ENCODE measurements at places on chromosomes 1 and 21.

DNA sequence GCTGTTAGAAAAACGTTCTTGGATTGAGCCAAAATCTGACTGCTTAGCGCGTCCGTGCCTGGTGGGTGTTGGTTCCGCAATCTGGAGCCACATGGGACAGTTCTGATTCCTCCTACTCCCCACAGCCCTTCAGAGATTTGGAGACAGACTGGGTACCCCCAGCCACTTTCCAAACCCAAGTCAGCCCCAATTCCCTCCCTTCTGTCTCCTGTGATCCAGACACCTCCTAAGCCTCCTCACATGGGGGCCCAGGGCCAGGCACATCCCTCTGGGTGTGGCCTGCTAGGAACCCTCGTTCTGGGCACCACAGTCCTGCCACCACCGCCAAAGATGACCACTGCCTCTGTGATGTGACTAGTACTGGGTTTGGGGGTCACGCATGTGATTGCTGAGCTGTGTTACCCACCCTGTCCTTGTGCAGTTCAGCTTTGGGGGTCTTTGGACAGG, 4.8 kb downstream of the PLA2G5 start:
- DNase-seq = no peak

DNA sequence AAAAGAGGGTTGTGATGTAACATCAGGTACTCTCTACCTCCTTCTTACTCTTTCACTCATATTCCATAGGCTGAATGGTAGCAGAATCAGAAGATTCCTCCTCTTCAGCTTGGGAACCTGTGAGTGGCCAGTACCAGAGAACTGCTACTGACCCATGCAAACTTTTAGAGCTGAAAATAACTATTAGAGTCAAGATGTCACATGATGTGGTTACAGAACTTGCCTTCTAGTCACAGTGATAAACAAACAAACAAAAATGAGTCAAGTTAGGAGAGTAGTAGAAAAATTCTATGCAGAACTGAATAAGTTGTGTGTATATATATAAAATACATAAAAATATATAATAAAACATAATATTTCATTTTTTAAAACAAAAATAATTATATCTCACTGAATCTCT, 47.6 kb upstream of the RGS1 start:
- no peak for DNase-seq

DNA sequence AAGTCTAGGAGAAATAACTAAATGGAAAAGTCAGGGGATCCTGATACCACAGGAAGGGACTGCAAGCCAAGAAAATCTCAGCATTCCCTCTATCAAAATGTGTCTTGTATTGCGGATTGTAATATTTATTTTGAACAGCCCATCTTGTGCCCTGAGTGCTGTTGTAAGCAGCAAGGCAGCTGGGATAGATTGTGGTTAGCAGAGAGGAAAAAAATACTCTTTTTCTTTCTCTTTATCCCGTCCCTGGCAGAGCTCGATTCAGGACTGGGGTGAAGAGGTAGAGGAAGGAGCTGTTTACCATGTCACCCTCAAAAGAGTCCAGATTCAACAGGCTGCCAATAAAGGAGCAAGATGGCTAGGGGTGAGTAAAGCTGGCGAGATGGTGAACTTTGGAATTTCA, 1.2 kb downstream of the RGL1 start:
- peak; percentile 67 for DNase-seq

DNA sequence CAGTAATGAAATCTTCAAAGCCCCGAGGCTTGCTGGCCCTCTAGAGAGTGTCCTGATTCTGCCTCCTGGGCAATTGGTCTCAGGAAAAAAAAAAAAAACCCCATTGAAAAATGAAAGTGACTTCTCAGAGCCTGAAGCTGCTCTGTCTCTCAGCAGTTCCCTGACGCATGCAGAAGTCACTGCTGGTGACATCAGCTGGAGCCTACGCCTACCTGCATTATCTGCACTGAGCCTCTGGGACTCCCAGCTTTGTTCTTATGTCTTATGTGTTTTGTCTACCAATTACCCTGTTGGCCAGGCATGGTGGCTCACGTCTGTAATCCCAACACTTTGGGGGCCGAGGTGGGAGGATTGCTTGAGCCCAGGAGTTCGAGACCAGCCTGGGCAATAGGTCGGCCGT, 10.1 kb upstream of the SLC25A33 start:
- DNase-seq = peak; percentile 21

GRCh38 chr21:46363698-46364097, 39.7 kb downstream of the PCNT start:
- no peak for DNase-seq

DNA sequence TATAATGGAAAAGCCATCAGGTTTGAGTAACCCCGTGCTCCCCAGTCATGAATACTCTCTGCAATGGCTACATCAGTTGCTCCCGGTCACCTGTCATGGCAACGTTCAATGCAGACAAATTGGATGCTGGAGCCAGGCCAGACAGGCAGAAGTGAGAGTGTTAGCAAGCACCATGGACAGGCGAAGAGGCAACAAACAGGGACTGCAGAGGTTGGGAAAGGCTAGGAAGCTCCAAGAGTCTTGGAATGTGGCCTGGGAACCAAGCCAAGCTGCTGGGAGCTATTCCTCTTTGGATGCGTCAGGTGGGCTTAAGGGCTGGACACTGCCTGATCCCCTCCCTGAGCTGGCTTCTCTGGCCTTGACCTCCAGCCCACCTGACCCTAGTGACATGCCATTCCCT, 102.9 kb downstream of the ACTL8 start:
- DNase-seq = no peak

DNA sequence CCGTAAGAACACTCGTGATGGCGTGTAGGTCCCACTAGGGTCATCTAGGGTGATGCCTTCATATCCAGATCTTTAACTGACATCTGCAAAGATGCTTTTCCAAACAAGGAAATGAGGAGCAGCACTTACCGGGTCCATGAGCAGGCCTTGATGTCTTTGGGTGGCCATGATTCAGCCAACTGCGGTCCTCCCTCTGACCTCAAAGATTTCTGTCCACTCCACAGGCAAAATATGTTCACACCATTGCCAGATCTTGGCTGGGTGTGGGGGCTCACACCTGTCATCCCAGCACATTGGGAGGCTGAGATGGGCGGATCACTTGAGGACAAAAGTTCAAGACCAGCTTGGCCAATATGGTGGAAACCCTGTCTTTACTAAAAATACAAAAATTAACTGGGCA, 18.2 kb downstream of the TRPM2 start:
- DNase-seq = no peak

DNA sequence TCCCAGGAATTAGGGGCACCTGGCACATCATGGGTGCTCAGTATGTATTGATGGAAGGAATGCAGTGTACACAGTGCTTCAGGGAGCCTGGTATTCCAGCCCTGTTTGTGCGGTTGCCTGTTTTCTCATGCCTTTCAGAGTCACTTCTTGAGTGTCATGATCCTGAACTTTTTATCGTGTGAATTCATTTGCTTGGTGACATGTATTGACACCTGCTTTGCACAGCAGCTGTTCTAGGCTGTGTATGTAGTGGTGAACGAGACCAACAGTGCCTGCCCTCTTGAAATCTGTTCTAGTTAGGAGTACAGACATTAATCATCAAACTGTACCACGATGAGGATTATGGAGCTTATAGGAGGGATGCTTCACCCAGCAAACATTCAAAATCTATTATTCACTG, 6.1 kb downstream of the HTR6 start:
- DNase-seq = no peak

DNA sequence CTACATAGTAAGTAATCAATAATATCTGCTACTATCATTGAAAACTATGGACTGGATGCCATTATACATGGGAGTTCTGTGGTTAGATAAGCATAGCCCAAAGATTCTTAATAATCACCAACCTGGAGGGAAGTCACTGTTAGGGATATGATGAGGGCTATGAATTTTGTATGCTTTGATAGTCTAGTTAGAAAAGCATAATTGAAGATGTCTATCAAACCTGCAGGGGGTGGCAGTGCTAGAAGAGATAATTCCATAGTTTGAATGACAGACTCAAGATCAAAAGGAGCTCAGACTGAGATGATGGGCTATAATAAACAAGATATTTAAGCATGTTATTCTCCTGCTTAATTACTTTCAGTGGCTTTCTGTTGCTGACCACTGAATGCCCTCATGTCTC, 15.4 kb upstream of the COA6 start:
- DNase-seq = no peak

DNA sequence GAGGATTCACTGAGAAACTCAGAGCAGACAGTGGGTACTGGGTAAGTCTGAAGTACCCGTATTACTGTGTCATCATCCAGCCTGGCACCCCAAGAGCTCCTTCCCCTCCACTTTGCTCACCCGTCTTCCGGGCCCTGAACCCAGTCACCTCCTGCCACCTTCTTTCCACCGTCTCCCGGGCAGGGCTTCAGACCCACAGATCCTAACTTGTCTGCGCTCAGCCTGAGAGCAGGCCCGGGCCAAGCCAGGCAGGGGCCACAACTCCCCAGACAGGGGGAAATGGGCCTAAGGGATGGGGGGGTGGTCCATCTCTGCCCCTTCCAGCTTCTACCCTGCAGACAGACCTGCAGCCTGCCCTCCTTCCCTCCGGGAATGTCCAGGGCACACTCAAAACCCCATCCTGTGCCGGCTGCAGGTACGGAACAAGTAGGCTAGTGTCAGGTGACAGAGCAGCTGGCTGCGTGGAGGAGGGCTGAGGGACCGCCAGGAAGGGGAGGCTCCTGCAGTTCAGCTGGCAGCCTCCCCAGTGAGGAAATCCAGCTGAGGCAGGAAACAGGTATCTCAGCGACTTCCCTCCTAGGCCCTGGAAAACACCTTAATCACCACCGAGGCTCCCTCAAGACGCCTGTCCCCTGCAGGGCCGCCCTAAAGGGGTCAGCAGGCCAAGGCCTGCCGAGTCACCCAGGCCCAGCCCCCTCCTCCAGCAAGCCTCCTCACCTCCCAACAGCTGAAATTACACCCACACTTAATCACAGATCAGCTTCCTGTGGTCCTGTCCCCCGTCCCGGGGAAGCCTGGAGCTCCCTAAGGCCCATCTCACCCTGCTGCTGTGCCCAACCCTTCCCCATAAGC, 3.5 kb downstream of the HSPG2 start:
- no peak for DNase-seq

DNA sequence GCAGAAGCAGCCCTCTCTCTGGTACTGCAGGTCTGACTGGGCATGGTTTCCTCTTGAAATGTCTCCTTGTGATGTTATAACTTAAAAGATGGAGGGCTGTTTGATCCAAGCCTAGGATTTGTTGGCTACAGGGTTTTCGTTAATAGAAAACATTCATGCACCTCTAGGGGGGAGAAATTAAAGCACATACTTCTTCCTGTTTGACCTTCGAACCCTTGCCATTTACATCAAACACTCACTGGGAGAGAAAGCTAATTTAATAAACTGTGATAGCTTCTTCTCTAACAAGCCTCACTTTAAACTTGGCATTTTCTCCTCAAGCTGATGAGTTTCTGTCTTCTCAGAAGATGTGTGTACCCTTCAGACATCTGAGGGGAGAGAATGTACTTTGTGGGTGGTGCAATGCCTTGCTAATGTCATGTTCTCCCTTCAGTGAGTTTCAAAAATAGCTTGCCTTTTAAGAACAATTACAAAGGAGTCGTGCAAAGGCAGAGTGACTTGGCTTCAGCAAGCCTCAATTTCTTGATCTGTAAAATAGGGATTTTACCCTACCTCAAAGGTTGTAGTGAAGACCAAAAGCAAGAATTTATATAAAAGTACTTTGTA, 20.4 kb downstream of the CACHD1 start:
- no peak for DNase-seq

- DNase-seq = peak; percentile 62
Measured at GRCh38 chr1:150931773-150932172, 5.6 kb downstream of the SETDB1 start.

- no peak for DNase-seq
Measured at GRCh38 chr21:39020751-39021477, 162.3 kb downstream of the PSMG1 start.

- DNase-seq = no peak
Measured at GRCh38 chr1:220921498-220921897, 42.3 kb downstream of the HLX start.

- peak; percentile 3 for DNase-seq
Measured at GRCh38 chr1:77280962-77281361, 857 bp upstream of the AK5 start.

GRCh38 chr1:69985376-69985775, 220.0 kb downstream of the LRRC40 start:
- no peak for DNase-seq

GRCh38 chr1:155044812-155045657, 6.1 kb upstream of the ADAM15 start:
- DNase-seq = peak; percentile 82

DNA sequence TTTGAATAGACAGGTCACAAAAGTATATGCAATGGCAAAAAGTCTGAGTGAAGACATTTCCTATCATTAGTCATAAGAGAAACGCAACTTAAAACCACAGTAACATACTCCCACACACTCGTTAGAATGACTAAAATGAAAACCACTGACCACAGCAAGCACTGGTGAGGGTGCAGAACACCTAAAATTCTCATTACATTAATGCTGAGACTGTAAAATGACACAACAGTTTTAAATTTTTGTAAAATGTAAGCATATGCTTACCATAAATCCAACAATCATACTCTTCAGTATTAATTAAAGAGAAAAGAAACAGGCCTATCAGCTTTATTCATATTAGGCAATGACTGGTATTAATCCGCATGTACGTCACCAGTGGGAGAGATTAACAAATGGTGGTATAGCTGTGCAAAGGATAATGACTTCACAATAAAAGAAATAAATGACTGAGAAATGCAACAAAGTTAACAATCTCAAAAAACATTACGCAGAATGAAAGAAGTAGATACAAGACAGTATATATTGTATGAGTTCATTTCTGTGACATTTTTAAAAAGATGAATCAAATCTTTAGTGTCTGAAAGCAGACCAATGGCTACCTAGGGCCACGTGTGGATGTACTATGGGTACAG, 253.5 kb downstream of the AKT3 start:
- no peak for DNase-seq

GRCh38 chr1:77768006-77768405, 8.4 kb upstream of the USP33 start:
- no peak for DNase-seq

DNA sequence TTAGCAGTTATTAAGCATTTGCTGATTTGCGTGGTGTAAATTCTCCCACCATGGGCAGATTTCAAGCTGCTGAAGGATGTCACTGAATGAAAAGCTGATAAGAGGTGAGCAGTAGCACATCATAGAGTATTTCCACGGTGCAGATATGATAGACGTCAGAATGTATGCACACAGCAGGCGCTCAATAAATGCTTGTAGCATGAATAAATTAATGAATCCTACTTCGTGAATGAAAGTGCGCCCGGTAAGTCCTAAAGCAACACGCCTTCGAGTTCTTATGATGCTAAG, 510 bp upstream of the UBIAD1 start:
- no peak for DNase-seq

- no peak for DNase-seq
Measured at GRCh38 chr1:14522926-14523241, 75.6 kb upstream of the KAZN start.

GRCh38 chr21:44636209-44637017, 743 bp upstream of the KRTAP10-10 start:
- no peak for DNase-seq

Measured in eye (tissue), 1 donor.